ENCODE measurements at places on chromosomes 6 and 20.

- no peak overlapping the region for H3K27ac ChIP-seq
- DNase-seq: no peak
- no peak overlapping the region for H3K4me3 ChIP-seq
Observed at GRCh38 chr6:16706911-16707783, 54.1 kb downstream of the ATXN1 start.

DNA sequence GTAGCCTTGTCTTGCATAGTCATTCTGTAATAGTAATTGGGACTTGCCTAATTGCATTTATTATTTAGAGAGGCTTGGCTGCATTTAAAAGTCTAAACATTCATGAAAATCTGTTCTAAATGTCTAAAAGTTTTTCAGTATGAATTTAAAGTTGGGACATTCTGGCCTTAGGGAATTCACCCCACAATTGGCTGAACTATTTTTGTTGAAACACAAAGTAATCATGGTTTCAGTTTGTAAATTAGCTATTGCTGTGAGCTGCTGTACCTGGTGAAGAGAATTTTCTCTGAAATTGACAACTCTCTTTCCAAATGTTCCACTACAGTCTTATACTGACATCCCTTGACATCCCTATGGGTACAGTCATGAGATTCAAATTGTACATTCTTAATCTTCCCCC, 253.0 kb downstream of the FARS2 start:
- H3K27me3 ChIP-seq: peaks cover 4% of the 10 kb centered on the region
- H3K4me3 ChIP-seq: no peak overlapping the region
- no peak for DNase-seq

GRCh38 chr6:78484198-78485064, 382.9 kb upstream of the IRAK1BP1 start:
- H3K36me3 ChIP-seq: no peaks in the 10 kb centered on the region
- H3K27me3 ChIP-seq: peaks cover 3% of the 10 kb centered on the region
- H3K27ac ChIP-seq: no peak overlapping the region
- DNase-seq: no peak

DNA sequence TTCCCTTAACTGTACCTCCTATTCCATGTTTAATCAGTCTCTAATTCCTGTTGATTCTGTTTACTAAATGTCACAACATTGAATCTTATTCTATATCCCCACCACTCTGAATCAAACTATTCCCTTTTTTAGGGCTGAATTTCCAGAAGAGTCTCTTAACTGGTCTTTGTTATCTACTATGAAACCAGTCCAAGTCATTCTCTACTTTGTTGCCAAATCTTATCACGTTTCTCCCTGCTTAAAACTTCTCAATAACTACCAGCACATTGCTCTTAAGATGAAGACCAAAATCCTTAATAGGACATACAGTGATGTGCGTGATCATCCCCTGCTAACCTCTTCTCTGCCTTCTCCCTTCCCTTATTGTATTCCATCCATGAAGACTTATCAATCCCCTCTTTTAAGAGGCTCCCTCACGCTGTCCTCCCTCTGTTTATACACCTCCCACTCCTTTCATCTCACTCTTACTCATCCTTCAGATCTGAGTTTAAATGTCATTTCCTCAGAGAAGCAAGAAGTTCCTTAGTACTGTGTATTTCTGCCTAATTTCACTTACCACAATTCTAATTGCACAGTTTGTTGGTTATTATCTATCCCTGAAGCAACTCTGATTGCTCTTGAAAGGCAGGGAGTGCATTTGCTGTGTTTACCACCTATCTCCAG, 143.0 kb upstream of the AHI1 start:
- no peaks in the 10 kb centered on the region for H3K36me3 ChIP-seq
- H3K27ac ChIP-seq: no peak overlapping the region
- no peaks in the 10 kb centered on the region for H3K27me3 ChIP-seq
- no peak overlapping the region for H3K4me3 ChIP-seq
- no peaks in the 10 kb centered on the region for H3K4me1 ChIP-seq
- no peak for DNase-seq

DNA sequence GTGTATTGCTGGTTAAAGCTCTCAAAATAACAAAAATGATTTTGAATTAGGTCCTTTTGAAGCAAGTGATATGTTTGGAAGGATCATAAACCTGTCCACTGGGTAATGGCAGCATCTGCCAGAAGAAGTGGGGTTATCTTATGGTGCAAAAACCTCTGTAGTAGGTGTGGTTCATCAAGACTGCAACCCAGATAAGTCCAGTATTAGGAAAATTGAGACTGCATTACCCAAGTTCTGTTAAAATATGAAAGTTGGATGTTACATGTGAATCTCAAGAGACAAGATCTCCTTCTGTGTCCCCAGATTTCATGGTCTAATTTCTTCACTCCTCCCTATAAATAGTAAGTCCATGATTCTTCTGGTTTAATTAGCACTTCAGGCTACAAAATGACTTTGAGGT, 59.4 kb downstream of the RPRD1B start:
- peaks cover 20% of the 10 kb centered on the region for H3K36me3 ChIP-seq
- no peak for DNase-seq
- H3K4me3 ChIP-seq: no peak overlapping the region
- no peak overlapping the region for H3K27ac ChIP-seq
- H3K4me1 ChIP-seq: peaks cover 37% of the 10 kb centered on the region

DNA sequence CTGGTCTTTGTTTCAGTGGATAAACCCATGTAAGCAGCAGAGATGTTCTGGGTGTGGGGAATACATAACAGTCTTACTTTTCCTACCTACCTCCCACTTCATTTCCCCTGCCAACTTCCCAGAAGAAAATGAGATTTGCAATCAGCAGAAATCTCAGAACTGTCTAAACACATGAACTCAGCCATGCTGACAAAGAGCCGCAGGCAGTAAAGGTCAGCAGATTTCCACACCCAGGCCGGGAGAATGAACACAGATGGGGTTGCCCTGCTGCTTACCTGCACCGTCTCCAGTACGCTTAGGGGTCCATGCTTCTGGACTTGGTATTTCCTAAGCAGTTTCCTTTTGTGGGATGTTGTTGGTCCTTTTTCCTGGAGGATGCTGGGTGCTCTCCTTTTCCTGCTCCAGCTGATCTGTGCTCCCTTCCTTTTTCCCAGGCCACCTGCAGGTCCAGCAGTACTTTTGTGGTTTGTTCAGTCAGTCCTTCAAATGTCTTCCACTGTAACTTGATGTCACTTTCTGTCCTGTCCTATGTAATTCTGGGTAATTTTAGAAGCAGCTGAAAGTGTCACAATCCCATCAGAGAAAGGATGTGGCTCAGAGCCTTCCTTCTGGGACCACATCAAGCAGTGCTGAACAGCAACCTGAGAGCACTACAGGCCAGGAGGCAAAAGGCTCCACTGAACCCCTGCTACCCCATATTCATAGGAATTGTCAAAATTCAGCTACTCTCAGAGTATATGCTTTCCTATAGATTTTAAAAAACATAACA, 129.0 kb downstream of the CEP57L1 start:
- no peaks in the 10 kb centered on the region for H3K4me1 ChIP-seq
- H3K36me3 ChIP-seq: no peaks in the 10 kb centered on the region
- H3K27me3 ChIP-seq: peaks cover 6% of the 10 kb centered on the region

GRCh38 chr6:33082702-33083101, 6.9 kb downstream of the HLA-DPB1 start:
- peaks cover 5% of the 10 kb centered on the region for H3K36me3 ChIP-seq
- no peak overlapping the region for H3K27ac ChIP-seq
- peaks cover 71% of the 10 kb centered on the region for H3K27me3 ChIP-seq

- no peak overlapping the region for H3K27ac ChIP-seq
- H3K4me3 ChIP-seq: peak overlapping the region; percentile 90
- peaks cover 35% of the 10 kb centered on the region for H3K27me3 ChIP-seq
- H3K36me3 ChIP-seq: no peaks in the 10 kb centered on the region
Observed at GRCh38 chr20:32585586-32586127, 524 bp upstream of the NOL4L start.

DNA sequence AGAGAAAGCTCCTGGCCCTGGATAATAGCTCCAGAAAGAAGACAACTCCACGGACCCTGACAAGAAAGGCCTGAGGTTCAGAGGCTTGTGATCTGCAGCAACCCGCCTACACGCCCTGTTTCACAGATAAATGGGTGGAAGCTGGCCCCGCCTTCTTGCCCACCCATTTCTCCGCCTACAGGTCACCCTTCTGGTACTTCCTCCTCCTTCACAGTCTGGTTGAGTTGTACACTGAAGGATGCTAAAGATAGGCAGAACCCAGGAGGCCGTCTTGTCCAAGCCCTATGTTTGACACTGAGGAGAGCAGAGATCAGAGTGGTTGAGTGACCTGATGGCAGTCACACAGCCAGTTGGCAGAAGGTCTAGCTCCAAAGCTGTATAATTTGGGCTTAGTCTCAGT, 34.2 kb upstream of the MDGA1 start:
- peaks cover 21% of the 10 kb centered on the region for H3K27me3 ChIP-seq
- no peaks in the 10 kb centered on the region for H3K36me3 ChIP-seq
- H3K27ac ChIP-seq: no peak overlapping the region
- peaks cover 5% of the 10 kb centered on the region for H3K4me1 ChIP-seq
- no peak for DNase-seq

DNA sequence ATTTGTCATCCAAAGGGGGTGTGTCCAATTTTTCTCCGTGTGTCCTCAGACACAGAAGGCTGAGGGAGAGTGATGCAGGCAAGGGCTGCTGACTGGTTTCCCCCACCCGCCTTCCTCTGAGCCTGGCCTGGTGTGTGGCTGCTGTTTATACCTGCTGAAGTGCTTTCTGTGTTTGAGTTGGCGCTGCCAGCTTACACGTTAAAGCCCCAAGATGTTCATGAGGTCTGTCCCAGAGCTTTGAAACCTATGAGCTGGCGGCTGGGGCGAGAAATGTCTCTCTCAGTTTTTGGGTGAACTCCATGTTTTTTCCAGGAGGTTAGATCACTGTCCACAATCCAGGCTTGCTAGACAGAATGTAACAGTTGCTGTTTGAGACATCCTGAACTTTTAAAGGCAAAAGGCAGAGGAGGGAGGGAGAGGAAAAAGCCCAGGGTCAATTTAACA, 69.0 kb upstream of the CCN2 start:
- H3K27me3 ChIP-seq: no peaks in the 10 kb centered on the region
- DNase-seq: no peak
- no peak overlapping the region for H3K4me3 ChIP-seq
- H3K36me3 ChIP-seq: no peaks in the 10 kb centered on the region
- peaks cover 9% of the 10 kb centered on the region for H3K4me1 ChIP-seq
- H3K27ac ChIP-seq: peak overlapping the region; percentile 64

DNA sequence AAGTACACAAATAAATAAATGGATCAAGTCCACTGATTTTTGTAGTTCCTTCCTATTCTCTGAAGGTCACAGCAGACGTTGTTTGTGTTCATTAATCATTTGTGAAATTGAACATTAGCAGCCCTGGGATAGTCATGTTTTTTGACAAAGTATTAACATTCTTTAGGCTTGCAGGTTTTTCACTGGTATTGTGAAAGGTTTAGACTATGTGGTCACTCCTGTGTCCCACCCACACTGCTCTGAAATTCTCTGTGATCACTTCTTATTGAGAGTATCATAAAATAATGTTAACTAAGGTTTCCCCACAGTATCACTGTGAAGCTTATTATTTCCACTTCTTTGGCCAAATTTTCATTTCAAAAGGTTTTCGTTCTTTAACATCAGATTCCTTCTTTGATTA, 3.5 kb downstream of the FAM83B start:
- H3K4me3 ChIP-seq: no peak overlapping the region
- H3K36me3 ChIP-seq: no peaks in the 10 kb centered on the region
- H3K4me1 ChIP-seq: peaks cover 13% of the 10 kb centered on the region
- no peak overlapping the region for H3K27ac ChIP-seq

GRCh38 chr6:155349129-155349528, 34.8 kb upstream of the TFB1M start:
- H3K36me3 ChIP-seq: peaks cover 29% of the 10 kb centered on the region
- no peak overlapping the region for H3K27ac ChIP-seq
- H3K4me1 ChIP-seq: no peaks in the 10 kb centered on the region
- no peak overlapping the region for H3K4me3 ChIP-seq

GRCh38 chr6:105849746-105850145, 236.4 kb upstream of the PRDM1 start:
- no peak for DNase-seq
- no peaks in the 10 kb centered on the region for H3K27me3 ChIP-seq
- no peaks in the 10 kb centered on the region for H3K36me3 ChIP-seq
- H3K4me3 ChIP-seq: no peak overlapping the region

- H3K4me3 ChIP-seq: no peak overlapping the region
- H3K27me3 ChIP-seq: peaks cover 7% of the 10 kb centered on the region
- H3K36me3 ChIP-seq: no peaks in the 10 kb centered on the region
- H3K27ac ChIP-seq: no peak overlapping the region
- no peaks in the 10 kb centered on the region for H3K4me1 ChIP-seq
- no peak for DNase-seq
Observed at GRCh38 chr6:72446430-72446829, 175.4 kb upstream of the KCNQ5 start.

Measured in nephron progenitor cell (in vitro differentiated cells).